ENCODE measurements at places on chromosomes 12 and 14.

DNA sequence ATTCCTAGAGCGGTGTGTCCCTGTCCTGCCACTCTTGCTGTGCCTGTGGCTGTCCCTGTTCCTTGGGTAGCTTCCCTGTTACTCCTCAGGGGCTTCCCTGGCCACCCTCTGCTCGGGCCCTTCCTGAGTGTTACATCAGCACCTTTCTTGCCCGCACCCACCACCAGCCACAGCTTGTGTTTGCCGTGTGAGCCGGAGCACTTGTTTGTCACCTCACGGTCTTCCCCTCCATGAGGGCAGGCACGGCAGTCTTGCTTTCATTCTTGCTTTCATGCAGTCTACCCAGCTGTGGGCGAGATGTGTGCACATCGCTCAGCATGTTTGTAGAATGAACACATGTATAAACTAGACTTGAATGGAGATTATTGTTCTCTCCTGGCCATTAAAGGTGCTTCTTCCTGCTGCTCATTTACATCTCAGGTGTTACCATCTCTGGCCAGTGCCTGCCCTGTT is 42.0 kb downstream of the TRAF3 start:
- DNase-seq, result no peak

- DNase-seq, result no peak
These were observed 365.9 kb upstream of the NOVA1 start for GRCh38 chr14:26963711-26964110.

DNA sequence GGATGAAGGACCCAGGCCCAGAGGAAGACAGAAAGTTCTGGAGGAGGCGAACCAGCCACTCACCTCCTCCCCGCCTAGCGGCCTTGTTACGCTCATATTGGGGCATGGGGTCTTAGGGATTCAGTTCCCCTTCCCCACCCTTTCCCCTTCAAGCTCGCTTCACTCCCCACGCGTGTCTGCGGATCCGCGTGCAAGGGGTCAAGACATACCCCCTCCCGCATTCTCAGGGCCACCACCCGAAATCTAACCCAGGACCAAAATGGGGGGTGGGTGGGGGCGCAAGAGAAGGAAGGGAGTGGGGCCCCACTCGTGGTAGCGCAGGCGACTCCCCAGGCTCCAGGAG is 584 bp upstream of the RFX4 start:
- no peak for DNase-seq

- no peak for DNase-seq
These were observed 206.4 kb downstream of the ERC1 start for GRCh38 chr12:1197264-1198018.

- DNase-seq, result no peak
These were observed 35.1 kb upstream of the GRIP1 start for GRCh38 chr12:66713984-66714383.
